ENCODE measurements at places on chromosomes 2 and 18.

- DNase-seq: no peak
Observed at GRCh38 chr2:32926708-32927084, 20.1 kb upstream of the LTBP1 start.

DNA sequence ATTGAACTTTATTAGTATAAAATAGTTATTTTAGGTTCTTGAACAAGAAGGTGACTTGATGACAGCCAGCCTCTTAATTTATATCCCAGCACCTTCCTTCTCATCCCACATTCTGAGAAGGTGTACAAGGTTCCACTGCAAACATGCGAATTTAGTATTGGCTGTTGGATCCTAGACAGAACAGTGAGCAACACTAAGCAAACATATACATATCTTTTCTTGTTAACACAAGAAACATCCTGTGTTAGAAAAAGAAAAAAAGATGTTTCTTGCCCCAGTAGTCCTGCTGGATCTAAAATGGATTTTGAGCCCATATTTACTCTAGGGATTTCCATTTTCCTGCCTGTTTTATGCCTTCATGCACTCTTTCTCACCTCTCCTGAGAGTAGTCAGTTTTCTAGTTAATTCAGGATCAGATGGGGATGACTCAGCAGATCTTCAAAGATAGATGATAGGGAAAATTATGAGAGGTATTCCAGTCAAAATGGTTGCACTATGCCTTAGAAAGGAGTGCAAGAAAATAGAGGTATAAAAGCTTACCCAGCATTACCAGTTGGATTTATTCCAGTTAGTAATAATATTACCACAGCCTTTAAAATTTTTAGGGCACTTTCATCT lies 336.5 kb downstream of the MEIS1 start:
- DNase-seq: no peak

- no peak for DNase-seq
Observed at GRCh38 chr2:207117668-207118067, 48.1 kb downstream of the KLF7 start.

GRCh38 chr18:58398648-58399398 lies 230.1 kb downstream of the ALPK2 start:
- DNase-seq: no peak

DNA sequence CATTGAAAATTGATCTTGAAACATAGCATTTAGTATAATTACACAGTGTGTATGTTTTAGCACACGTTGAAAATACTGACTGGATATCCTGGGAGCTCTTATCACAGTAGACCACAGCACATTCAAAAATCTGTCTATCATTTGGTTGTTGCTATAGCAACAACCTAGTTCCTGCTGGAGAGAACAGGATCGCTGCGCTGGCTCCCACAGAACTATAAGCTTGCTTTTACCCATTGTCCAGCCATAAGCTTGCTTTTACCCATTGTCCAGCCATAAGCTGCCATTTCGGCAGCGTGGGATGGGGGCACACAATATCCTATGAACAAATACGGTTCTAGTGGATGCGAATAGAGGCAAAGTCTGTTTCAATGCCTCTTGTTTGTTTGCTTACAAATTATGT lies 70.4 kb upstream of the ST6GAL2 start:
- DNase-seq: no peak

- no peak for DNase-seq
Observed at GRCh38 chr2:32904751-32905150, 42.0 kb upstream of the LTBP1 start.

GRCh38 chr2:74849228-74849892 lies 15.4 kb downstream of the HK2 start:
- no peak for DNase-seq

DNA sequence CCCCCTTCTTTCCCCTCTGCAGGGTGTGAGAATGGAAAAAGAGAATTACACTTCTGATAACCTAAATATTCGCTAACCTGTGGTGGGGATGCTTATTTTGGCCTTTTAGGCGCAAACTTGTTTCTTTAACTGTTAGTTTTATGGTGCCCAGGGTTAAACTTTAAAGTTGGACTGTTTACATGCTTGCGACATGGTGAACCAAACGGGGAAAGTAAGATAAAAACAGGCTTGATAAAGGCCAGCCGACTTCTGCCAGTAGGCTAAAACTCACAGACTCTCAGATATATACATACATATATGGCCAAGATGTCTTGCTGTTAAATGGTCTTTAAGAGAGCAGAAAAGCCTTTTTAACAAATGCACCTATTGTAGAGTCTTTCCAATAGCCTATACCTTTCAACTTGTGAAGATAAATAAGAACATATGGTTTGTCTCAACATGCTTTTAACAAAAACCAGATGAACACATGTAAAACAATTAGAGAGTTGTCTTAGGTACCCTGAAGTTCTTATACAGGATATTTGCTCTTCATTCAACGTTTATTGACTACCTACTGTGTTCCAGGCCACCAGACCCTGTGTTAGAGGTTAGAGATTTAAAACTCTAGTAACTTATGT lies 29.0 kb downstream of the PRKCE start:
- no peak for DNase-seq

DNA sequence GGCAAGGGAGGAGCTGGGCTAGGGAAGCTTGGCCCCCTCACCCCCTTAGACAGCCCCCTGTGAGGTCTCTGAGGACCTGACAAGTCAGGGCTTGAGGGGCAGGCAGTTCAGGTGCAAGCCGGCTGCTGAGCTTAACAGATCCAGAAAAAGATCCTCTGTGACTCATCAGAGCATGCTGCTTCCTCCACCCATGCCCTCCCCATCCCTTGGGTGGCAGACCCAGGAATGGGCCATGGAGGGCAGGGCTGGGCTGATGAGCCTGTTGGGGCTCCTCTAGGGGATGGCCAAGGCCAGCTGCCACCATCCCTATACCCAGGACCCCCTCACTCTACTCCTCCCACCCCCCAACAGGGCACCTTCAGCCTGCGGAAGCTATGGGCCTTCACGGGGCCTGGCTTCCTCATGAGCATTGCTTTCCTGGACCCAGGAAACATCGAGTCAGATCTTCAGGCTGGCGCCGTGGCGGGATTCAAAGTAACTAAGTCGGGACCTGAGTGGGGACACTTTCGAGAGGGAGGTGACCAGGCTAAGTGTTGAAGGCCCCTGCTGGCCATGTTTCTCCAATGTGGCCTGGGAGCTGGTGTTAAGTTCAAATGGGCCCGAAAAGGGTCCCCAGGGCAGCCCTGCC lies 1.9 kb downstream of the SLC11A1 start:
- no peak for DNase-seq

DNA sequence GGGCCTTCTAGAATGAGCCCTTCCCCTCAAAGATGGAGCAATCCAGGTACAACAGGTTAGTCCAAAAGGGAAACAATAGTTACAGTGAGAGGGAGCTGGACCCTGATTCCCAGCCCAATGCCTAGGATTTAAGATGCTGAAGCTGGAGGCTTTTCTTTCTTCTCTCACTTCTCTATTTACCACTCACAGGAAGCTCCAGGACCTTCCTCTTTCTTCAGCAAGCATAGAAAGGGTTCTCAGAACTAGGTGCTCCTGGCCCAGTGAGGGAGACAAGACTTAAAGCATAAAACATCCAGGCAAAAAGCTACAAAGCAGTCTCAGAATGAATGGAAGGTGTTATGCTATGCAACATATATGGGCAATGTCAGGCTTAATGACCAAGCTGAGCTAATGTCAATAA lies 279.0 kb downstream of the SRBD1 start:
- no peak for DNase-seq

DNA sequence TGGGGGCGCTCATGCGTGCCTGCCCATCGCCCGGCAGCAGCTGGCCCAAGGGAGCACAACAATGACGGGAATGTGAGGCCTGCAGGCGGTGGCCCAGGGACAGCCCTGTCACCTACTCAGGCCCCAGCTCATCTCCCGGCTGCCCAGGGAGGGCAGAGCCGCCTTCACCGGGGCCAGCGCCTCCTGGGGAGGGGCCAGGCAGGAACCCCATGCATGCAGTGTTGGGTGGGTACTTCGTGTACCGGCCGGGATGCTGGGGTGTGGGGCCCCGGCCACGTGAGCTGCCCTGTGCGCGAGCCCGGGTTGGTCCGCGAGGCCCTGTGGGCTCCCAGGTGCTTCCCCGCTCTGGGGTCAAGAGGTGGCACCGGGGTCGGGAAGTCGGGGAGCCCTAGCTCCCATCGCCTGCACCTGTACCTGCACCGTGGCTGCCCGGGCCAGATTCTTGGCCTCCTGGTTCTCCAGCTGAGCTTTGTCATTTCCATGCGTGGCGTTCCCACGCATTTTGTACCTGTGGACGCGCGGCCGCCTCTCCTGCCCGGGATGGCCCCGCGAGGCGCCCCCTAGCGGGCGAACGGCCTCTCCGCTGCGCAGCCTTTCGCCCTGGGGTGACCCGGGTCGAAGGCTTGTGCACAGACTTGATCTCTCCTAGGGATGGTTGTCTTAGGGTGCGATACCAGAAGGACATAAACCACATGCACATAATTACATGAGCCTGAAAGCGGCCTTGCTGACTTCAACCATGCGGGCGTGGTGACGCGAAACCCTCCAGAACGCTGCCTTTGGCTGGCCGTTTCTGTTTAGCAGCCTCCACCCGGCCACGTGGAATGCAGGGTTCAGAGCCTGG lies 950 bp downstream of the KLHL30 start:
- DNase-seq: no peak

GRCh38 chr2:25312958-25313710 lies 28.6 kb downstream of the DNMT3A start:
- no peak for DNase-seq

GRCh38 chr2:43303889-43304288 lies 77.5 kb upstream of the ZFP36L2 start:
- DNase-seq: no peak

DNA sequence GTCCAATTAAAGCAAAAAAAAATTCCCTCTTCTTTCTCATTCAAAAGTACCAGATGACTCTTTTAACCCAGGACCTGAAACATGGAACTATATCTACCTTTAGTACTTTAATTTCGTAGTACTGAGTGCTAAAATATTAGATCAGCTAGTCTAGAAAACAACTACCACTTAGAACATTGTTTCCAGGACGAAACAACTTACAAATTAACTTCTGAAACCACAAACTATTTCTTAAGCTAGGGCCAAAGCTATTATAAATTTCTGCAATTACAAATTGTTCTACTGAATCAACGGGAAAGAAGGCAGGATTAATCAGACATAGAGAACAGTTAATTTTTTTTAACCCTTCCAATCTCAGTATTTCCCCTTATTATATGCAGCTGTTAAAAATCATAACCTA lies 39.9 kb downstream of the DARS1 start:
- no peak for DNase-seq

- no peak for DNase-seq
Observed at GRCh38 chr18:6644836-6645627, 84.5 kb upstream of the ARHGAP28 start.

DNA sequence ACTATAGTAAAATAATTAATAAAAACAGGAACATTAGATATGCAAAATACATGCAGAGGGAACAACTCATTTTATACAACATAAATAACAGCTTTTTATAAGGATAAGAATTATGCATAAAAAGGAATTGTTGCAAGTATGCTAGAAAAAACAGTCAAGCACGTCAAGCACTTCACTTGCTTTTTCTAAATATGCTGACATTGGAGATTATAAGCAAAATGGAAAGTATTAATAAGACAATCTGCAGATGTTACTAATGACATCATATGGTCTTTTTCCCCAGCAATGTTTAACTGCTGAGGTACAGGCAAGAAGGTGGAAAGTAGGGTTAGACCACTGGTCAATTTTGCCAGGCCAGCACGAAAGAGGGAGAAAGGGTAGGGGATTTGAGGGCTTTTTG lies 111.7 kb downstream of the HIBCH start:
- no peak for DNase-seq

DNA sequence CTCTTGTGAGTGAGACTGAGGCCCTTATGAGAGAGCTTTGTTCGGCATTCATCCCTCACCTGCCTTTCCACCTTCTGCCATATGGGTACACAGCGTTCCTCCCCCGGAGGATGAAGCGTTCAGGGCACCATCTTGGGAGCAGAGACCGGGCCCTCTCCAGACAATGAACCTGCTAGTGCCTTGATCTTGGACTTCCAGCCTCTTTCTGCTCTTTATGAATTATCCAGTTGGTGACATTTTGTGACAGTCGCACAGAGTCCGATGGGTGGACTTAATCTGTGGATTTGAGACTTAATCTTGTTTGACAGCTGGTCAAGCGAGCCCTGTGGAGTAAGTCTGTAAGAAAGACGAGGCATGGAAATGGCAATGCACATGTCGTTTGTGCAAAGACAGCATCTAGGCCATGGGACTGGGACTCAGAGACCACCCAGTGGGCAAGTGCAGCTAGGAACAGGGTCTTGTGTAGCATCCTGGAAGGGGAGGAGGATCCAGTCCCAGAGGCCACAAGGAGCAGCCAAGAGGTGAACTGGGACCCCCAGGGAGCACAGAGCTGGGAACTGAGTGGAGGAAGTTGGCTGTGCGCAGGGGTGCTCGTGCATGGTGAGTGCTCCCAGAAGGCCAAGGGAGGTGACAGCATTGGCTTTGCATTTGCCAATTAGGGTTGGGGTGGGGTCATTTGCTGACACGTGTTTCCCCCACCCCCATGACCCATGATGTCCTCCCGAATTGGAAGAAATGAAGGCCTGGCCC lies 69.5 kb upstream of the HDAC4 start:
- no peak for DNase-seq

GRCh38 chr2:135227386-135227785 lies 175.3 kb downstream of the RAB3GAP1 start:
- DNase-seq: no peak

DNA sequence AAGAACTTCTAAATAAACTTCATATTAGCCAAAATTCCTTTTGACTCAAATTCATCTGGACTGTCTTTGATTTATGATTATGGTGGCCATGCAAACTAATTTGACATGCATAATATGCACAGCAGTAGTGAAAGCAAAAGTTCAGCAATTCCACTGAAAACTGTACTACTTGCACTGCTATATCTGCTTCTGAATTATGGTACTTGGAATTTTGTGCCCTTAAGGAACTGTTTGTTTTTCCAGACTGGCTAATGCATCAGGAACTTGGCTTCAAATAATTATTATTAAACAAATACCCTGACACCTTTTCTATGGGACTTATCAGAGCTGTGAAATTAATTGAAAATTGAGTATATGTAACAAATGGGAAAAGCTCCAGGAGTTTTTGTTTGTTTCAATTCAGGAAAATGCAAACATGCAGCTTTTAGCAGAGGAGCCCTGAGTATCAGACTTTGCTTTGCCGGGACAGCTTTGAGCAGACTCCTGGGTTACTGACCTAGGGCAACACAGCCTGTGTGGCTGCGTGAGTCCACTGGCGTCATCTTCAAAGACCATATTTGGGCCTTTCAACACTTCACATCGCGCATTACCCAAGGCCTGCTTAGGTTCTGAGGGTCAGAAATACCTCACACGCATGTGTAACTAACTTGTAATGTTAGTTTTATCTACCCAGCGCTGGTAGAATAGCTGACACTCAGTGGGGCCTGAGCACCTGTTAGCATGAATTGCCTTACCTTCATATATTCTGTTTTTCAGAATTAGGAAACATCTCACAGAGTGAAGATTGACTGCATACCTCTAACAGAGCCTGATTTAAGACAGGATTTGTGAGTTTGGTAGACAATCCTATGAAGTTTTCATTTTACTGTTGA lies 35.4 kb downstream of the CFAP221 start:
- DNase-seq: no peak

GRCh38 chr2:208036357-208036756 lies 11.0 kb upstream of the PLEKHM3 start:
- DNase-seq: no peak

GRCh38 chr2:147879846-147880245 lies 35.0 kb downstream of the ACVR2A start:
- DNase-seq: no peak
